ENCODE measurements at places on chromosomes 16 and 17. TPM values are rescaled to one million over a fixed set of nuclear protein-coding genes. Genes with fewer than 3 reads are reported as not detected.

The ZNF23 gene
- total RNA-seq: 6.7 TPM

The ALOX15 gene
- total RNA-seq: not detected

The TLCD3B gene
- total RNA-seq: not detected

The NXN gene
- total RNA-seq: 55.7 TPM

The SCARF1 gene
- total RNA-seq: 131 TPM

The UMOD gene
- not detected for total RNA-seq

The LONP2 gene
- total RNA-seq: 35.4 TPM

The MYCBPAP gene
- 0.23 TPM for total RNA-seq

The SLC35G3 gene
- not detected for total RNA-seq

The TP53TG3 gene
- not detected for total RNA-seq

The TP53TG3C gene
- not detected for total RNA-seq

The NKIRAS2 gene
- 90.9 TPM for total RNA-seq

The PPM1E gene
- total RNA-seq: 0.05 TPM

The SLC16A6 gene
- total RNA-seq: 2.8 TPM

The VAT1 gene
- 750 TPM for total RNA-seq

The KRTAP4-11 gene
- not detected for total RNA-seq

The IRX5 gene
- total RNA-seq: 3.2 TPM

The METTL22 gene
- 22.1 TPM for total RNA-seq

The ZPBP2 gene
- total RNA-seq: not detected

The DNAAF8 gene
- 0.68 TPM for total RNA-seq

The DRG2 gene
- 50.1 TPM for total RNA-seq

The BORCS6 gene
- 14.3 TPM for total RNA-seq

The CEMP1 gene
- total RNA-seq: not detected

The HAP1 gene
- total RNA-seq: not detected

The PRR15L gene
- not detected for total RNA-seq

The TBC1D3E gene
- not detected for total RNA-seq

The TP53TG3B gene
- not detected for total RNA-seq

The GABARAP gene
- total RNA-seq: 565 TPM

The KRTAP3-1 gene
- total RNA-seq: not detected

The PITPNM3 gene
- total RNA-seq: 0.15 TPM

The FNDC8 gene
- total RNA-seq: not detected

The FOXO3B gene
- 3.0 TPM for total RNA-seq

The MEOX1 gene
- 1.9 TPM for total RNA-seq

The TNFRSF17 gene
- total RNA-seq: not detected

The TBC1D3B gene
- total RNA-seq: 1.3 TPM

The CHST6 gene
- 0.34 TPM for total RNA-seq

The ELMO3 gene
- total RNA-seq: 0.53 TPM

The NRN1L gene
- total RNA-seq: 1.3 TPM

The CCDC154 gene
- total RNA-seq: 0.58 TPM

The NOS2 gene
- 0.44 TPM for total RNA-seq

The CFAP52 gene
- total RNA-seq: not detected

The PDE6G gene
- 2.7 TPM for total RNA-seq

The SLC12A3 gene
- not detected for total RNA-seq

The PRSS33 gene
- total RNA-seq: not detected

The MYH1 gene
- total RNA-seq: not detected

The ORC6 gene
- total RNA-seq: 13.0 TPM

The KRTAP4-3 gene
- total RNA-seq: not detected

The SERPINF2 gene
- total RNA-seq: 1.6 TPM

The CD300H gene
- not detected for total RNA-seq

The LYRM9 gene
- total RNA-seq: 21.2 TPM

The HOXB7 gene
- total RNA-seq: 39.4 TPM

The CWC25 gene
- 15.8 TPM for total RNA-seq

The ZNF469 gene
- 12.5 TPM for total RNA-seq

Measured in glomerular endothelial cell (primary cell).